Foreskin keratinocyte (primary cell): ENCODE measurements at places on chromosomes 13 and 19.

- no peak for DNase-seq
Measured at GRCh38 chr19:46629546-46630025, 4.7 kb upstream of the PTGIR start.

GRCh38 chr19:53466726-53467484 lies 628 bp upstream of the ZNF813 start:
- no peak for DNase-seq

DNA sequence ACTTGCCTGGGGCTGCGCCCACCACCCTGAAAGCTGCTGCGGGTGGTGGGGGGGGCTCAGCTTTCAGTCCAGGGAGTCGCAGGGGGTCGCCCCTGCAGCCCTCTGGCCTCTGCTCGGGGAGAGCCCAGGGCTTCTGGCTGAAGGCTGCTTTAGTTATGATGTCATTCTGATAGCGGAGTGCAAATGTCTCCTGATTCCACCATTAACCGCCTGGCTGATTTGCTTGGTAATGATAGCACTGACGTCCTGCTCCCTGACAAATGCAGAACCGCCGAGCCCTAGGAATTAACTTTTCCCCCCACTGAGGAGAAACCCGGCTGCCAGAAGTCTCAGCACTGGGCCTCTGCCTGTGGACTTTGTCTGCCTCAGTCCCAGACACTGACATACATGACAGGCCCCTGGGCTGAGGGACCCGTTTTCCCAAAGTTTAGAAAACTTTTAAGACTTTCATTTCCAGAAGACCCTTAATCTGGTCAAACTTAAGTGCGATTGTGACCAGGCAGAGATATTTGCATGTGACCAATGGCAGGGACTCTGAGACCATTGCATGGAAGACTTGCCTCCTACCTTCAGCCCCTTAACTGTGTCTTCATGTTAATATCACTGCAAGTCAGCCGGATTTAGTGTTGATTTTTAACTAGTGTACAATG lies 142.5 kb upstream of the ZNF536 start:
- DNase-seq: no peak

- DNase-seq: no peak
Measured at GRCh38 chr13:92829930-92830329, 396.7 kb upstream of the GPC6 start.

DNA sequence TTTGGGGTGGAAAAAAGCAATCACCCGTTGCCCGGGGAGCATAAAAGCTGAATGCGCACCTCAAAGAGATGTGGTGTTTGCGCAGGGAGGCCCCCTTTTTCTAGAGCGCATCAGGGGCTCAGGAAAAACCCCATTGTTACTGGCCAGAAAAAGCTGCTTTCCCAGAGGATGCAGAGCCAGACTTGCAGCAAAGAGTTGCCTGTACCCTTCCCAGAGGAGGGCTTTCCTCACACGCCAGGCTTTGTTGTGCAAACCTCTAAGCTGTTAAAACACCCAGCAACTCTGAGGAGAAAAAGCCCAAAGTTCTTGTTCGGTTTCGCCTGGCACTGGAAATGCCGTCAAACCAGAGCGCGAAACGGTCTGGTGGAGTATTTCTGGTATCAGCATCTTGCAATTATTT lies 29.3 kb downstream of the GSX1 start:
- no peak for DNase-seq

- no peak for DNase-seq
Measured at GRCh38 chr19:17522988-17523872, 11.8 kb downstream of the PGLS start.

GRCh38 chr19:8352134-8352827 lies 9.2 kb upstream of the KANK3 start:
- DNase-seq: no peak

- no peak for DNase-seq
Measured at GRCh38 chr13:69292789-69293425, 814.7 kb upstream of the ATXN8OS start.

GRCh38 chr19:29880498-29881081 lies 61.4 kb upstream of the URI1 start:
- DNase-seq: no peak

GRCh38 chr13:27211771-27212364 lies 39.5 kb upstream of the RPL21 start:
- DNase-seq: peak; percentile 17

DNA sequence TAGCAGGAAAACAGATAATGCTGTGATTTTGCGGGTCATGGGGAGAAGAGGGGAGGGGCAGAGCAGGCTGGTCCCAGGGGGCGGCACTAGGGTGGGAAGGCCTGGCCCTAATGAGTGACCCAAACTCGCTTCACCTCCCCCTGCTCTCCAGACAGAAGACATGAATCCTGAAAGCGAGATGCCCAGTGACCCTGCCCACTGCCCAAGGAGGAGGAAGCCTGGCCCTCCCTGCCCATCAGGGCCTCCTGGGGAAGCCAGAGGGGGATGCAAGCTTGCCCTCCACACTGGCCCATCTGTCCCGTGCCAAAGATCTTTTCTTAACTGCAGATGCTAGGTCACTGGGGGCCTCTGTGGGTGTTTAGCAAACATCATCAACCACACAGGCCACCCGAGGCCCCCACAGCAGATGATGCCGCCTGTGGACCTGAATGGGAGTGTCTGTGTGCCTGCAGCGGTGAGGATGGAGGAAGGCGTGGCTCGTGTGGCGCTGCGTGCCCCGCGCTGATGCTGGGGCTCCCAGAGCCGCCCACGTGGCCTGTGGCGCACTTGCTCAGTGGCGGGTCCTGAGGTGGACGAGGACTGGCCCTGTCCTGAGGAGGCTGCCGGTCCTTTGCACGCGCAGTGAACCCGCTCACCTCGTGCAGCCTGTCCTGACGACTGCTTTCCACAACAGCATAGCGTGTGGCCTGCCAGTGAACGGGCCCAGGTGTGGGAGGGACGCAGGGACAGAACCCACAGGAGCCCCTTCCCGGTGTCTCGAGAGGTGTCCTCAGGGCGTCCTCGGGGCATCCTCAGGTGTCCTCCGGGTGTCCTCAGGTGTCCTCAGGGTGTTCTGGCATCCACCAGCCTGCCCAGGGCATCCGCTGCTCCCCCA lies 80.5 kb upstream of the MCF2L start:
- DNase-seq: no peak

DNA sequence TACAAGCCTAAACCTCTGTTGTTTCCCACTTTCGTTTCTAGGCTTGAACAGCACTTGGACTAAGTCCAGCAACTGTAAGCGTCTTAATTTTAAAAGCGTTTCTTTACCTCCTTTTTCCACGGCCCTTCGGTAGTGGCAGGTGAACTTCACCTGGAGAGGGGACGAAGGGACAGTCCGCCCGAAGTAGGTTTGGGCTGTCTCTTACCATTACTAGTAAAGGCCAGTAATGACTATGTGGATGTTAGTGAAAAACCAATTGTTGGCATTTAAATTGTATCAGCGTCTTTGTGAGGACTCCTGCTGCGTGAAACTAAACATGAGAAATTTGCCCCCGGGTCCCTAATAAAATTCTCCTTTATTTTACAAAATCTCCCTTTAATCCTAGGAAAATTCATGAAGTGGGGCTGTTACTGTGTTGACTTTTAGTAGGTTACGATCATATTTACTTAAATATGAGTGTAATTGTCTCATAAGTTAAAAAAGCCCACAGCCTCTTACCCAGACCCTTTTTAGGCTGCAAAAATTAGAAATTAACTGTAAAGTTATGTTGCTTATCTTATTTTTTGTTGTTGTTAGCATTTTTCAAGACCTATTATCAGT lies 983 bp downstream of the ITM2B start:
- no peak for DNase-seq

DNA sequence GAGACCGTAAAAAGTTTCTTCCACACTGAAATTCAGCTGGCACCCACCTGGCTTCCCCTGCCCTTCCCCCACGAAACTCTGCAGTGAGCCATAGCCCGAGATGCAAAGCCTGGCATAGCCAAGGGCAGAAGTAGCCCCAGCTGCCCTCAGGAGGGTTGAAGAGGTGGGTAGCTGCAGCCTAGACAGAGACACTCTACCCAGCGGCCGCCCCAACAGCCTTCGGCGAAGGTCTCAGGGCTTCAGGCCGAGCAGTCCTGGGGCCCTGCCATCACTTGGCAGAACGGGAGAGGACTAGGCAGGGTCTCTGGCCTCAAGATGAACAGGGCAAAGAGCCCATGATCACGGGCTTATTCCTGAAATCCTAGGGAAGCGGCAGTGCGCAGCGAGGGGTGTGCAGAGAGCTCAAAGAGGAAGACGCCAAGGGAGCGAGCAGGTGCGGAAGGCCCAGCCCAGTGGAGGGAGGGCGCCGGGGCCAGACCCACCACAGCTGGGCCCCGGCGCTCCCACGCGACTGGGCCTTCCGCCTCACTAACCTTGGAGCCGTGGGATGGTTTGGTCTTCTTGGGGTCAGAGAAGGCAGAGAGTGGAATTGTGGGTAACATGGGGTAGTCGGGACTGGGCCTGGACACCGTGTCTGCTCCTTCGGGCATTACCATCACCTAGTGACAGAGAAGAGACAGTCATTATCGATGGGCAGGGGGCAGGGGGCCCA lies 53.2 kb downstream of the MLLT1 start:
- DNase-seq: no peak

DNA sequence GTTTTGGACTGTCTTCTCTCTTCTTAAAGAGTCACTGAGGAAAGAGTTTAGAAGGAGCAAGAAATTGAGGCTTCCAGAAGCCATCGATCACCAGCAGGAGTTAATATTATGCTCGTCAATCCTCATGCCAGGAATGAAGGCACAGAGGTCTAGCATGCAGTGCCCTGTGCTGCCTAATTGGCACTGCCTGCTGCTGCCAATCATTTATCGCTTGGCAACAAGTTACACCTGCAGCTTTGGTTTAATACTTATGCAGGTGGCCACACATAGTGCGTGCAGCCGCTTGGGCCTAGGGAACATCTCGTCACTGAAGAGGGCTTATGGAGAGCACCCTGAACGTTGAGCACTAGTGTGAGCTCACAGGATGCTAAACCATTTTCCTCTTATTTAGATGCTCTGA lies 2.7 kb upstream of the SOX1 start:
- DNase-seq: no peak

DNA sequence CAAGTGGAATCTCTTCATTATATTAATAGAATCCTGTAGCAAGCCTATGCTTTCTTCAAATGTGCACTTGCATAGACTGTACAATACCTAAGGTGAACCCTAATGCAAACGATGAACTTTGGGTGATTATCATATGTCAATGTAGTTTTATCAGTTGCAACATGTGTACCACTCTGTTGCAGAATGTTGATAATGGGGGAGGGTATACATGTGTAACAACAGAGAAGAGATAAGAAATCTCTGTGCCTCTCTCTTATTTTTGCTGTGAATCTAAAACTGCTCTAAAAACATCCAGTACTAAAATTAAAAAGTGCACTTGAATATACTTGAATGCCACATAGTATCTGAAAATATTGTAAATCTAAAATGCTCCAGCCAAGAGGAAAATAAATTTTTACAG lies 820.8 kb upstream of the MIR17HG start:
- no peak for DNase-seq

DNA sequence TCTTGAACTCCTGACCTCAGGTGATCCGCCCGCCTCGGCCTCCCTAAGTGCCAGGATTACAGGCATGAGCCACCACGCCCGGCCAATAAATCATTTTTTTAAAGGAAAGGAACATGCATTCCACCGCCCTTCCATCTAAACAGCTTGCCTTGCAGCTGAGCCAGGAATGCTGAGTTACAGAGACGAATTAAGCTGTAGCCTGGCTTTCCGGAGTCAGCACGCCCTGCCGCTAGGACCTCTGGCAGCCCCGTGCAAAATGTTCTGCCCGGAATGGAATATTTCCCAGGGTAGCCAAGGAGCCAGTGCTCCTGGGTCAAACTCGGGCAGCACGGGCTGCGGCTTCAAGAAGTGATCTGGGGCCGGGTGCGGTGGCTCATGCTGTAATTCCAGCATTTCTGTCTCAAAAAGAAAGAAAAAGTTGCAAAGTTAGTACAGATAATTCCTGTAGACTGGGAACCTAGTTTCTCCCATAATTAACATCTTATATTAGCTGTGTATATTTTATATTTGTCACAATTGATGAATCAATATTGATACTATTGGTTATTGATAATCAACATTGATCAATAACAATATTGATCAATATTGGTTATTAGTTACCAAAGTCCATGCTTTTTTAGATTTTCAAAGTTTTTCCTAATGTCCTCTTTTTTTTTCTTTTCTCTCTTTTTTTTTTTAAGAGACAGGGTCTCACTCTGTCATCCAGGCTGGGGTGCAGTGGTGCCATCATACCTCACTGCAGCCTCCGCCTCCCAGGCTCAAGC lies 19.2 kb downstream of the ATCAY start:
- DNase-seq: no peak

- DNase-seq: no peak
Measured at GRCh38 chr13:108561149-108561548, 68.3 kb upstream of the MYO16 start.

DNA sequence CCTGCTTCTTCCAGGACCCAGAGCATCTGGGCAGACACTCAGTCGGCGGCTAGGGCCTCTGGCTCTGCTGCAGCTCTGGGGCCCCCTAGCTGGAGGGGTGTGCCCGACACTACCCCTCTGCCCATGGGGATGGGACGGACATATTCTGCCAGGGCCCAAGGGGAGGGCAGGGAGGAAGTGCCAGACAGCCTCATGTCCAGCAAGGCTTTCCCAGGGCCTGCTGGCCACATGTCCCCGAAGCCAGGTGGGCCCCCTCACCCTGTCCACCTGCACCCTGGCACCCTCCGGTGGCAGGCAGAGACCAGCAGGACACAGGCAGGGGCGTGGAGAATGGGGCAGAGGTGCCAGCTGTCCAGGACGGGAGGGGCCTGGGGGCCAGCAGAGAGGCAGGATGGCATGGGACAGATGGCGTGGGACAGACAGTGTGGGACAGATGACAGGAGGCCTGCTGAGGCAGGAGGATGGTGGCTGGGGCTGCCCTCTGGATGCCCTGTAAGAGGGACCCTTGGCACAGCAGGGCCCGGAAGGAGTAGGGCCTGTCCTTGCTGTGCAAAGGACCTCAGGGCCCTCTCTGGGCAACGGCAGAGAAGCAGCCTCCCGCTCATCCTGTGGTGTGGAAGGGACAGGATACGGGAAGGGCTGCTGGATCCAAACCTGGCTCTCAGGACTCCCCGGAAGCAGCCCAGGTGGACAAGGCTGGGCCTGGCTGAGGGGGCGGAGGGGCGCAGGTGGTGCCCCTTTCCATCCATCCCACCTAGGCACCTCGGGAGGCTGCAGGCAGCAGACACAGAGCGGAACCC lies 29.1 kb downstream of the CEBPG start:
- DNase-seq: no peak

DNA sequence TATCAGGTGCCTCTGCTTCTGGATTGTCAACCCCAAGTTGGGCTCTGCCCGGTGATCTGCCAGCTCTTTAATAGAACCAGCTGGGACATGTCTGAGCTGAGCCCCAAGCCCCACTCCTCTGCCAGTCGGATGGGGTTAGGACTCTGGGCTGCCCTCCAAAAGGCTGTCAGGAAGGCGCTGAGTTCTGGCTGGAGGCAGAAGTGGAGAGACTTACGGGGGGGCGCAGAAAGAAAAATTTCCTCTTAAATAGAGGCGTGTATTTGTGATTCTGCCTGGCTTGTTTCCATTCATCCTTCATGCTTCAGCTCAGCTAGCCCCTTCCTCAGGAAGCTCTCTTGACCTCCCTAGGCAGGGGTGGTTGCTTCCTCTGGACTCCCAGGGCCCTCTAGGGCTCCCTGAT lies 985 bp upstream of the KCNK6 start:
- DNase-seq: no peak

- no peak for DNase-seq
Measured at GRCh38 chr19:53102756-53103233, 427 bp downstream of the ZNF160 start.

GRCh38 chr13:74825938-74826246 lies 656.1 kb downstream of the TBC1D4 start:
- no peak for DNase-seq

GRCh38 chr13:47826471-47826870 lies 174.6 kb downstream of the SUCLA2 start:
- no peak for DNase-seq
